ENCODE measurements at places on chromosomes 7 and 10.

DNA sequence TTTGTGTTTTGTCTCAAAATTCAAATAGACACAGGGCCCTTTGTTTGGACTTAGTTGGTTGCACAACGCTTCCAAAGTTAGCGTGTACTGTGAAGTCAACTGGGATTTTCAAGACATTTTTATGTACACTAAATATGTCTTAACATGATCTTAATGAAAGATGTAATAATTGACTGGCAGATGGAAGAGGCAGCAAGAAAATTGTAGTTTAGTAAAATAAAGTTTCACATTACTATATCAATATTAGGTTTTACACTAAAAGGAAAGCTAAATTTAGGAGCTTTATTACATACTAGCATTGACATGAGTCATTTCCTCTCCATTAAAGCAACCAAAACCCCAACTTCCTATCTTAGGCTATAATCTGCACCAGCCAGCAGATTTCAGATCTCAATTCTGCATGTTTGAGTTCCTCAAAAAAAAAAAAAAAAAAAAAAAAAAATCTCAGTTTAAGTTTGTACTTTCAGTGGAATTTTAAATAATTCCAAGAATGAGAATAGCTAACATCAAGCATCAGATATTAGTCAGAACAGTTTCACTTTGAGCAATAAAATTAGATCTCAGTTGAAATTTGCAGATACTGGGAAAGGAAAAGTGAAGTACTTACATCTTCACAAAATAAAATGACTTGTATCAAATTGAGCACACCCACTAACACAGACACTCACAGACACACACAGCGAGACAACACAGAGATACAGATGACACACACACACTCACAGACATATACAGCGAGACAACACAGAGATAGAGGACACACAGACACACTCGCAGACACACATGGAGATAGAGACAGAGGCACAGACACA is 346.6 kb upstream of the KLF6 start:
- no peaks in the 10 kb centered on the region for H3K27me3 ChIP-seq
- H3K4me1 ChIP-seq: peaks cover 19% of the 10 kb centered on the region
- peak; percentile 83 for DNase-seq
- H3K4me3 ChIP-seq: no peak overlapping the region

GRCh38 chr10:98555021-98555619 is 108.4 kb upstream of the HPS1 start:
- no peaks in the 10 kb centered on the region for H3K27me3 ChIP-seq
- no peaks in the 10 kb centered on the region for H3K4me1 ChIP-seq
- no peak overlapping the region for H3K27ac ChIP-seq

DNA sequence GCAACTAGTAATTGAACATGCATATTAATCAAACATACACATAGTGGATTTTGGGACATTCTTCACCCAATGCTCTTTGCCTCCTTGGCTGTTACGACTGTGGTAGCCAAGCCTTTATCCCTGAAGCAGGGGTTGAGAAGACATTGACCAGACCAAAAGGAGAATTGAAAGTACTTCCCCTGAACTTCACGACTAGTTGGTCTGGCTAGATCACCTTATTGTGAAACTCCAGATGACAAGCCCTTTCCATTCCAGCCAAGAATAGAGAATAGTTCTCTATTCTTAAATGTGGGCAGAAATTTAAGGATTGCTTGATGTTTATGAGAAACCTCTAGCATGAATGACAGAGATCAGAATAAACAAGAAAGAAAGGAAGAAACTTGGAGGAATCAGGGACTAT is 97.0 kb downstream of the LRMDA start:
- no peaks in the 10 kb centered on the region for H3K36me3 ChIP-seq
- H3K4me3 ChIP-seq: no peak overlapping the region
- H3K4me1 ChIP-seq: no peaks in the 10 kb centered on the region
- DNase-seq: no peak
- H3K27ac ChIP-seq: no peak overlapping the region

- no peaks in the 10 kb centered on the region for H3K4me1 ChIP-seq
- no peak overlapping the region for H3K27ac ChIP-seq
- DNase-seq: no peak
- no peaks in the 10 kb centered on the region for H3K27me3 ChIP-seq
- H3K4me3 ChIP-seq: no peak overlapping the region
Observed at GRCh38 chr7:103679151-103680132, 233.4 kb upstream of the SLC26A5 start.

- no peaks in the 10 kb centered on the region for H3K27me3 ChIP-seq
- H3K4me3 ChIP-seq: no peak overlapping the region
Observed at GRCh38 chr10:63886281-63887022, 365.3 kb downstream of the REEP3 start.

- peak overlapping the region; percentile 94 for H3K4me3 ChIP-seq
- peaks cover 10% of the 10 kb centered on the region for H3K36me3 ChIP-seq
- H3K4me1 ChIP-seq: peaks cover 3% of the 10 kb centered on the region
- 0 out of 2 replicates have a peak overlapping the region, but pooled peaks have one; percentile 7 for H3K27ac ChIP-seq
- H3K27me3 ChIP-seq: no peaks in the 10 kb centered on the region
Observed at GRCh38 chr10:87864496-87865059, 1.2 kb downstream of the PTEN start.

- no peak overlapping the region for H3K27ac ChIP-seq
- no peaks in the 10 kb centered on the region for H3K4me1 ChIP-seq
- no peak overlapping the region for H3K4me3 ChIP-seq
- 0 out of 2 replicates have a peak, but pooled peaks cover 8% of the 10 kb centered on the region for H3K27me3 ChIP-seq
- no peaks in the 10 kb centered on the region for H3K36me3 ChIP-seq
- no peak for DNase-seq
Observed at GRCh38 chr7:98674461-98674860, 57.4 kb downstream of the NPTX2 start.

GRCh38 chr7:1806354-1806753 is 136.3 kb downstream of the ELFN1 start:
- no peak overlapping the region for H3K4me3 ChIP-seq
- no peak for DNase-seq
- no peaks in the 10 kb centered on the region for H3K27me3 ChIP-seq
- H3K36me3 ChIP-seq: no peaks in the 10 kb centered on the region
- peaks cover 14% of the 10 kb centered on the region for H3K4me1 ChIP-seq
- H3K27ac ChIP-seq: no peak overlapping the region

GRCh38 chr10:92830478-92831389 is 17.6 kb upstream of the EXOC6 start:
- no peaks in the 10 kb centered on the region for H3K36me3 ChIP-seq
- no peaks in the 10 kb centered on the region for H3K27me3 ChIP-seq
- peaks cover 31% of the 10 kb centered on the region for H3K4me1 ChIP-seq
- no peak overlapping the region for H3K27ac ChIP-seq

DNA sequence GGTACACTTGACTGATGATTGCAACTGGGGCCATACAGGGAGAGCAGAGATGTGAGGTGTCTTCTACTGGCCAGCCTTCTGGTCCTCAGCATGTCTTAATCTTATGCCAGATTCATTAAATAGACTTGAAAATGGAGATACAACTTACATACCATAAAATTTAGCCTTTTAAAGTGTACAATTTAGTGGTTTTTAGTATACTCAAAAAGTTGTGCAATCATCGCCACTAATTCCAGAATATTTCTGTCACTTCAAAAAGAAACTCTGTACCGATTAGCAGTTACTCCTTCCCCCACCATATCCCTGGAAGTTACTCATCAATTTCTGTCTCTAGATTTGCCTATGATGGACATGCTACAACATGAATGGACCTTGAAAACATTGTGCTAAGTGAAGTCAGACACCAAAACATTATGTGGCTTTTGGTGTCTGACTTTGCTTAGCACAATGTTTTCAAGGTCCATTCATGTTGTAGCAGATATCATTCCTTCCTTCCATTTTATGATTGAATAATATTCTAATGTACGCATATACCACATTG is 53.0 kb downstream of the SH2D4B start:
- H3K27ac ChIP-seq: no peak overlapping the region
- no peaks in the 10 kb centered on the region for H3K36me3 ChIP-seq
- H3K4me3 ChIP-seq: no peak overlapping the region

- H3K4me1 ChIP-seq: no peaks in the 10 kb centered on the region
- DNase-seq: peak; percentile 57
- H3K4me3 ChIP-seq: no peak overlapping the region
- H3K27me3 ChIP-seq: no peaks in the 10 kb centered on the region
Observed at GRCh38 chr7:134140889-134141867, 14.0 kb downstream of the LRGUK start.

DNA sequence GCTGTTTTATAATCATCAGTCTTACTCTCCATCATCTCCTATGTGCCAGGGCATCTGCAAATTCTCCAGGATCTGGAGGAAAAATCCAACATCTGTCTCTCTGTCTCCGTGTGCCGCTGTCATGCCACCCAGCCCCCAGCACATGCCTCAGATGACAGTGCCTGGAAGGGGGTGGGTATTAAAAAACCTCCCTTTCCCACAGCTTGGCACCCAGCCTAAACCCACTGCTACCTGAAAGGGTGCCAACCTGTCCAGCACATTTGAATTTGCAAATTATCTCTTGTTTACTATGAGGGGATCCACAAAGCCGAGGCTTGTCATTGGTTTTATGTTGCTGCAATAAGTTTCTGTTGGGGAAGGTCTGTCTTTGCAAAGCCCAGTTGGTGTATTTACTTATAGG is 73.1 kb downstream of the EMX2 start:
- H3K4me1 ChIP-seq: no peaks in the 10 kb centered on the region
- no peak for DNase-seq
- H3K36me3 ChIP-seq: no peaks in the 10 kb centered on the region
- H3K27ac ChIP-seq: no peak overlapping the region
- no peak overlapping the region for H3K4me3 ChIP-seq
- no peaks in the 10 kb centered on the region for H3K27me3 ChIP-seq

- H3K4me1 ChIP-seq: no peaks in the 10 kb centered on the region
- H3K27me3 ChIP-seq: 0 out of 2 replicates have a peak, but pooled peaks cover 3% of the 10 kb centered on the region
- H3K36me3 ChIP-seq: no peaks in the 10 kb centered on the region
- H3K27ac ChIP-seq: no peak overlapping the region
- DNase-seq: no peak
- H3K4me3 ChIP-seq: no peak overlapping the region
Observed at GRCh38 chr7:33432821-33433220, 303.5 kb downstream of the BBS9 start.

DNA sequence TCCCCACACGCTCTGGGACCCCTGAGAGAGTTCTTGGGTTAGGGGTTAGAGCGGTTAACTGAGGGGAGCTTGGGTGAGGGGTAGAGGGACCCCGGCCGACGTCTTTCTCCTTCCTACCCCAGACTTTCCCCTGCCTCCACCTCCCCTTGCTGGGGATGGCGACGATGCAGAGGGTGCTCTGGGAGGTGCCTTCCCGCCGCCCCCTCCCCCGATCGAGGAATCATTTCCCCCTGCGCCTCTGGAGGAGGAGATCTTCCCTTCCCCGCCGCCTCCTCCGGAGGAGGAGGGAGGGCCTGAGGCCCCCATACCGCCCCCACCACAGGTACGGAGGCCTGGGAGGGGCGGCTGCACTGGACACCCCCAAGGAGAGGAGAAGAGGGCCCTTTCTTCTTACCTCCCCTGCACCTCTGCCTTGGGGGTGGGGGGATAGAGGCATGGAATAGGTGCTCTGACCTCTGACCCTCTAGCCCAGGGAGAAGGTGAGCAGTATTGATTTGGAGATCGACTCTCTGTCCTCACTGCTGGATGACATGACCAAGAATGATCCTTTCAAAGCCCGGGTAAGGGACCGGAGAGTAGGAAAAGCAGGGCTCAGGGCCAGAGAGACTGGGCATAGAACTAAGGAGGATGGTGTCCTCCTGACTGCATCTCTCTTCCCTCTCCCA is 1.1 kb downstream of the ZYX start:
- peaks cover 70% of the 10 kb centered on the region for H3K36me3 ChIP-seq
- H3K4me1 ChIP-seq: peaks cover 41% of the 10 kb centered on the region
- H3K4me3 ChIP-seq: peak overlapping the region; percentile 77
- H3K27me3 ChIP-seq: no peaks in the 10 kb centered on the region
- peak overlapping the region; percentile 92 for H3K27ac ChIP-seq
- DNase-seq: no peak

DNA sequence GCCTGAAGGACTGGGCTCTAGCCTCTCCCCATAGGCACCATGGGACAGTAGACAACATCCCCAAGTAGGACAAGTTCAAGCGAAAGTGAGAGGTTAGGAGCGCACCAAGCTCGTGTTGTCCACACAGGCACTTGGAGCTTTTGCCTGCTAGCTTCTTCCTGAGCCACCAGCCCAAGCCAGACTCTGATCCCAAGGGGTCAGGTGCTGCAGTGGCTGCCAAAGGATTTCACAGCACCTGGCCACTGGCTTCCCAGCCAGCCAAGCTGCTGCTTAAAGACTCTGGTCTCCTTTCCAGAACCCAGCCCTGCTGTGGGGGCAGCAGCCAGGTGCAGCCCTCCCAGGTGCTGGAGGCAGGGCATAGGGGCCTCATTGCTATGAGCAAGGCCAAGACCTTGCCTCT is 33.0 kb upstream of the UNC5B start:
- peaks cover 15% of the 10 kb centered on the region for H3K27me3 ChIP-seq
- H3K36me3 ChIP-seq: no peaks in the 10 kb centered on the region
- no peaks in the 10 kb centered on the region for H3K4me1 ChIP-seq
- DNase-seq: no peak

DNA sequence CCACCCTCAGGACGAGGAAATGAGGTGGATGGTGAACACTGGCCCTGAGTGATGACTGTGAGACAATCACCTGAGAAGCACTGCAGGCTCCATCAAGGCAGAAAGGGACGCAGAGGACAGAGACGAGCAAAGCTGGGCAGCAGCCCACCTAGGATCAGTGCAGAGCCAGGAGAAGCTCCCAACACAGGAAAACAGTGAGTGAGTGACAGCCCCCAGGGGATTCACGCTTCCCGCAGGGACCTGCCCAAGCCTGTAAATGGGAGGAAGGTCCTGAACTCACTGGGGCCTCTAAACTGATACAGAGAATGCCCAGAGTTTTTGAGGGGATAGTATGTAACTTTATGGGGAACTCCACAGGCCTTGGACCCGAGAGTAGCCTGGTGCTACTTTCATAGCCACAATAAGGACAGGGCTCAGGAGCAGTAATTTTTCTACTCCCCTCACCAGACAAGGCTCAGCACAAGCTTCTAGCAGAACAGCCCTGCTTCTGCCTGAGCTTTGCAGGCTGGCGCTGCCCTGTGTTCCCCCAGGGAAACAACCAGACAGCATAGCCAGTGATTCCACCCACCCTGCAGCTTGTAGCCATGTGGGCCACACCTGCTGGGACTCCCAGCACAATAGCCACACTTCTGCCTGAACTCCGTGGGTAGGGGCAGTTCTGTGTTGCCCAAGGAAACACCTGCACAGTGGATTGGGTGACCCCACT is 708.4 kb downstream of the POM121L12 start:
- no peak overlapping the region for H3K27ac ChIP-seq
- DNase-seq: no peak
- no peaks in the 10 kb centered on the region for H3K4me1 ChIP-seq
- no peaks in the 10 kb centered on the region for H3K36me3 ChIP-seq

DNA sequence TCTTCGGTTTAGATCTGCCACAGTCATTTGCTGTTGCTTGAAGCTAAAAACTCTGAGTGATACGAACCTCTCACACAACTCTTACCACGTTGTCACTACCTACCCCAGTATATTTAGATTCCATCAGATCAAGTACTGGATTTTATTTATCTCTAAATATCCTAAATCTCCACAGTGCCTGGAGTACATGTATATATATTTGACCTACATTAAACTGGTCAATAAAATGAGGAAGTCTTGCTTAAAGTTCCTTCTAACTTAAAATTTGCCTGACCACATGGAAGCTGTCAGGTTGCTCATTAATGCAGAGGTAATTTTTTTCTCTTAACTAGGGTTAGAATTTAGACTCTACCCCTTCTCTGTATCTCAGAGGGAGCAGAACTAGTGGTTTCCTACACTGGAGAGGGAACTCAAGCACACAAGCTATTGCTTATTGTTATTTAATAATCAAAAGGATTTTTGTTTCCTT is 3.1 kb upstream of the MACC1 start:
- no peak overlapping the region for H3K4me3 ChIP-seq
- no peak for DNase-seq
- no peaks in the 10 kb centered on the region for H3K27me3 ChIP-seq
- H3K36me3 ChIP-seq: no peaks in the 10 kb centered on the region

GRCh38 chr7:47818796-47819606 is 129.3 kb downstream of the PKD1L1 start:
- no peaks in the 10 kb centered on the region for H3K36me3 ChIP-seq
- no peaks in the 10 kb centered on the region for H3K27me3 ChIP-seq
- no peak overlapping the region for H3K4me3 ChIP-seq
- peaks cover 32% of the 10 kb centered on the region for H3K4me1 ChIP-seq
- DNase-seq: peak; percentile 67
- no peak overlapping the region for H3K27ac ChIP-seq

Measured in SJSA1 (cell line).